Hematopoietic multipotent progenitor cell treated with erythropoietin and hydrocortisone succinate and interleukin-3 and kit ligand, for 4 days (in vitro differentiated cells): ENCODE measurements at places on chromosomes 11 and 22.
A peak's percentile ranks its signal among the peaks of the same experiment; 100 is the strongest.

DNA sequence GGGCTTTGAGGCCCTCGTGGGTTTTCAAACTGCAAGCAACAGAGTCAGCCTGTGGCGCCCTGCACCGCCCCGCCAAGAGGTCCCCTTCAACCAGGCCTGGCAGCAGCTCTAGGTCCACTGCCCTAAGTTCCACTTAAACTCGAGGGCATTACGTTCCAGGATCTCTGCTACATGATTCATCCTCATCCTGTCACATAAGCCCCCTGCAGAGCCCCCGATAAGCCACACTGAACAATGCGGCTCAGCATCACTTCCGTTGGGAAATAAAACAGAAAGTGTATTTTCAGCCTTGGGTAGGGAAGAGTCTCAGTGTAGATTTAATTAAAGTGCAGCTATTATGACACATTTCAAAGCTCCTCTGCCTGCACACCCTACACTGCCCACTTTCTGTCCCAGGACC, 24.6 kb downstream of the SULT4A1 start:
- no peak for DNase-seq

DNA sequence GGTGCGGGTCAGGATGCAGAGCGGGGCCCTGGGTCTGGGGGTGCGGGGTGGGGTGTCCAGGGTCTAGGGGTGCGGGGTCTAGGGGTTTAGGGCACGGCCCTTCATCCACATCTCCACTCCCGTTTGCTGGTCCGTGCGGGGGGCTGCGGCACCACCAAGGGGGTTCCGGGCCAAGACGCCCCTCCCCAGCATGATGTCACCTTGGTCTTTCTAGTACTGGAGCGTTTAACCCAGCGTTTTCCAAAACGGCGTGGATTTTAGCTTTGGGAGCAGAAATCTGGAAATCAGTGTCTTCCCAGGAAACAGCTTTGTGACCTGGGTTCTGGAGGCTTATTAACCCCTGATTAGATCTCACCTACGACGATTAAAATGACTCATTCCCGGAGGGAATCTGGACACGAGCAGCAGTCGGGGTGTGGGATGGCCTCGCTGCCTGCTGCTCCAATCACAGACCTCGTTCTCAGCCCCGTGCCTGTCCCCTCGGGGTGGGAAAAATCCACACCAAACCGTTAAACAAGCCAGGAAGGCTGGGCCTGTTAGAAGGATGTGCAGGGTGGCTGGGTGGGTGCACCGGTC, 759 bp downstream of the AP2A2 start:
- no peak for DNase-seq

DNA sequence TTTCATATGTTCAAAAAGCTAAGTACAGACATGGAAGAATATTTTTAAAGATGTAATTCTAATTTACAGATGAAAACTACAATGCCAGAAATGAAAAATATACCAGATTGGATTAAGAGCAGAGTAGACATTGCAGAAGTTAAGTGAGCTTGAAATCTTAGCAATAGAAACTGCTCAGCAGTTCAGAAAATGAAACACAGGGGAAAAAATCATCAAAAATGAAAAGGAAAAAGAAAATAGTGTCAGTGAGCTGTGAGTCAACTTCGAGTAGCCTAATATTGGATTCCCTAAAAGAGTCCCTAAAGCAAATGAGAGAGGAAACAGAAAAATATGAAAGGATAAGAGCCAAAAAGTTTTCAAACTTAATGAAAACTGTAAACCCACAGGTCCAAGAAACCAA, 25.8 kb upstream of the IL10RA start:
- DNase-seq: no peak

DNA sequence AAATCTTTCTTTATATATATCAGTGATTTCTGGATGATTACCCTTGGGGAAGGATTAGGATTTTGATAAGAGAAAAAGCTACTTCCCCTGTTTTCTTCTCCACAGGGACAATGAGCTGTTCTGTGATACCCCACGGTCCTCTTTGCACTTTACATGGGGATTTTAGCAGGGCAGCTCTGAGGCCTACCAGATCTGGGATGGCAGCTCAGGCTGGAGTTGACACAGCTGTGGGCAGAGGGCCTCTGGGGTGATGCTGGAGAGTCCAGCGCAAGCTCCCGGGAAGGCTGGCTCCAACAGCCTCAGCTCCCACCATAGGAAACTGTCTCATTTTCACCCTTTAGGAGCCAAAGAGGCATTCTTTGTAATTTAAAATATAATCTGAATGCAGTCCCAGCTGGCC, 383.8 kb upstream of the NARS2 start:
- no peak for DNase-seq

- no peak for DNase-seq
Measured at GRCh38 chr11:16358726-16359125, 2.4 kb upstream of the SOX6 start.

GRCh38 chr11:122115524-122116379, at the start of gene BLID:
BLID (minus strand) TSS chr11:122116215; CDS start chr11:122115922, 293 bp downstream.
- peak; percentile 31 for DNase-seq

DNA sequence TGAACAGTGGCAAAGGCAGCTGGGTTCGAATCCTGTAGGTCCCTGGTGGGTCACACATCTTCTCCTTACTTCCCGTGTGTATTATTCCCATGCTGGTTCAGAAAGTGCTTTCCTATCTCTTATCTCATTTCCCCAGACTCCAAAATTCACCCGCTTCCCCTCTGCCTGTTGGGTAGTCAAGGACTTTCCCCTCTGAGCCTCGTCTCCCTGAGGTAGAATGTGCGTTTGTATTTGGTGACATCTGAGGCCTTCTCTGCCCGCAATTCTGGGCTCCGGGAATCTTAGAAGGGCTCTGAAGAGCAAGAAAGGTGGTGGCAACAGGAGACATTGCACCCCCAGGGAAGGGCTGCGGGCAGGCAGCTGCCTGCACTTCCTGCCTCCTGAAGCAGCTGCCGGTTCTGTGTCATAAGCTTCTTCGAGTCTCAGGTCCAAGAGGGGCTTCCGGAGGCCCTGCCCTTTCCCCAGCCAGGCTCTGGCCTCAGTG, 5.9 kb downstream of the LRRC32 start:
- DNase-seq: peak; percentile 69

DNA sequence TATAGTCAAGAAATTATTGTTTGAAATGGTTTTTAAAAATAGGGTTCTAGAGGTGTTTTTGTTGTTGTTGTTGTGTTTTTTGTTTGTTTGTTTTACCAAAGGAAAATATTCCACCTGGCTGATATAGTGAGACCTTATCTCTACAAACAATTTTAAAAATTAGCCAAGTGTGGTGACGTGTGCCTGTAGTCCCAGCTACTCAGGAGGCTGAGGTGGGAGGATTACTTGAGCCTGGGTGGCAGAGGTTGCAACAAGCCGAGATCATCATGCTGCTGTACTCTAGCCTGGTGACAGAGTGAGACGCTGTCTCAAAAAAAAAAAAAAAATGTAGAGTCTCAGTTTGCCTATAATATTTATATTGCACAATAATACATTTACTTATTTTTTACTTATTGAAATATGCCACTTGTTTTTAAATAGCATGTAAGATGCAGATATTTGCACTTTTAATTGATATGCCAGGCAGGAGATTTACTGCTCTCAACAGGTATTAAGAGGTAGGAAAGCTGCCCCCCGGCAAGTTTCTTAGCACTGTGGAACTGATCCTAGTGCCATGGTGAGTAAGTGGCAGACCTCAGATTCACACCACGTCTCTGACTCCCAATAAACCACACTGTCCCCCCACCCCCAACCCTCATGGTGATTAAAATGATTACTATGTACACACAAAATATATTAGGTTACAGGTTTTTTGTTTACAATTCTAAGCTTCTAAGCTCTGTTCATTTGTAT, 157.4 kb downstream of the TEAD1 start:
- no peak for DNase-seq

DNA sequence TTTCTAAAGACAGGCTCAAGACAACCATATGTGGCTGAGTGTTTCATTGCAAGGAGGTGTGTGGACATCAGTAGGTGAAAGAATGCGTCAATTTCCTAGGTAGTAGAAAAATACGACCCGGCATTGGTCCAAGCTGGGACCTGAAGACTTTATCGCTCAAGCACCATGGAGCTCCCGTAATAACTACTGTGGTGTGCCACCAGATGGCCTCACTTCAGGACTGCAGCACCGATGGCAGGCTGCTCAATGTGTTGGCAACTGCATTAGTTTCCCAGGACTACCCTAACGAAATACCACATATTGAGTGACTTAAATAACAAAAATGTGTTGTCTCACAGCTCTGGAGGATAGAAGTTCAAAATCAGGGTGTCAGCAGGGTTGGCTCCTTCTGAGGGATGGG, 72.4 kb upstream of the FAT3 start:
- peak; percentile 0 for DNase-seq

DNA sequence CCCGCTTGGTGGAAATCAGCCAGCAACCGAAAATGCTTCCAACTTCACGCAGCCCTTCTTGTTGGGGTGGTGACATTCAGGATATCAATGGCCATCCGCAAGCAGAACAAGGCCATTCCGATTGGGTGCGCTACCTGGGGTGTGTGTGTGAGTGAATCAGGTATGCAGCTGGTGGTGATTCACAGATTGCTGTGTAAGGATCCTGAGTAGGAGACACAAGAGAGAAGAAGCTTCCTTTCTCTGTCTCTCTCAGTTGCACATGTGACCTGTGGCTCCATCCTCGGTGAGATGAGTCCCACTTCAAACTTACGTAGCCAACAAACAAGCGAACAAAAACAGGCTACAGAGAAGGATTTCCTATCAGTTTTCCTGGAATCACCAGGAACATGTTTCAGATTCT, 9.6 kb upstream of the TMEM184B start:
- no peak for DNase-seq

- no peak for DNase-seq
Measured at GRCh38 chr11:87529486-87529885, 491.8 kb downstream of the TMEM135 start.

DNA sequence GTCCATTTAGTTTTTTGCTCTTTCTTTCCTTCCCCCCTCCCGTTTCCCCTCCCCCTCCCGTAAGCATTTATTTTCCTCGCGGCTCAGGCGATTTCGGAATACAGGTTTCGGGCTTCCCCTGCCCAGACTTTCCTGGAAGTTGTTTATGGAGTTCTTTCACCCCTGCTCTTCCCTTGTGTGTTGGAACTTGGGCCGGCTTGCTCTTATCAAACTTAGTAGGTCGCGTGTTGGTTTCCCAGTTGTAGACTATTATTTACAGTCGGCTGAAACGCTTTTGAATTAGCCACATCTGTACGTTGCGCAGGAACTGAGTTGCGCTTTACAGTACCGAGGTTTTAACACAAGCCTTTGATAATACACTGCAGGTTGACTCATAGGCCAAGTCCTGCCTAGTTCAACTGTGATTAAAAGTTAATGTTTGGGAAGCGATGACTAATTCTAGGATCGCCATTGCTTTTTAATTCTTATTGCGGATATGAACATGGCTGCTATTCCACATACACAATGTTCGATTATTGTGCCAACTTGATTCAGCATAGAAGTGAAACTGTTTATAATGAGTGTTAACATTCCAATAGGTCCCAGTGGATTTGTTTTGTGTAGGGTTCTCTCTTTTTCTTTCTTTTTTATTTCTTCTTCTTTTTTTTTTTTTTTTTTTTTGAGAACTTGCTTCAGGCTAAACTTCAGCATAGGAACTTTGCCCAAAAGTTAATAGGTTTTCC, 1.7 kb downstream of the YAP1 start:
- peak; percentile 21 for DNase-seq

DNA sequence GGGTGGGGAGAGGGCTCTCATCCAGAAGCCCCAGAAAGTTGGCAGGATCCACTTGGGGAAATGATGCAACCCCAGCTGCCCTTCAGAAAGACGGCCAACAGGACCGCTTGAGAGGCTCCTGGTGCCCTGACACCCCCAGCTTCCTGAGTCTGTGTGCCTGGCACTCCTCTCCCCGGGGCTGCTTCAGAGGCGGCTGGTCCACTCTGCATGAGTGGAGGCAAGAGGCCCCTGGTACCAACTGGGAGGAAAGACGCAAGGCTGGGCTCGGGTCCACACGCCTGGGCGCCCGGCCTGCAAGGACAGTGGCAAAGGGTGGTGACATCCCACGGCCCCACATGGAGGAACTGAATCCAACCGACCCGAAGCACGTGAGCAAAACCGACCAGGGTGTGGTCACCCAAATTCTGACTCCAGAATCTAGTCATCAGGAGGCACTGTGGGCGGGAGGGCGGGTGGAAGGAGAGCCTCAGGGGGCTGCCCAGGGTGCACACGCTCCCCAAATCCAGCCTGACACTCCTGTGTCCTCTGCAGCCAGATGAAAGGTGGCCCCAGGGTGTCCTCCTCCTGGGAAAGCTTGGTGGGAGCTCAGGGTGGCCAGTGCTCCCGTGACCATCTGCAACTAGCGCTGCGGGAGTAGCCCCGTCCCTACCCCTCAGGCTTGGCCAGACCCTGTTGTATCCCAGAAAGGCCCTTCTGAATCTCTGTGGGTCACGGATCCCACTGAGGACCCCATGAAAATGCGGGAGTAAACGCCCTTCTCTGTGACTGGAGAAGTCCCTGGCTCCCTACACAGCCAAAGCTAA, 3.7 kb downstream of the RNH1 start:
- DNase-seq: peak; percentile 88

GRCh38 chr22:50208939-50209892, 8.4 kb downstream of the SELENOO start:
- no peak for DNase-seq

GRCh38 chr11:104704146-104704830, 194.0 kb downstream of the CASP12 start:
- no peak for DNase-seq

DNA sequence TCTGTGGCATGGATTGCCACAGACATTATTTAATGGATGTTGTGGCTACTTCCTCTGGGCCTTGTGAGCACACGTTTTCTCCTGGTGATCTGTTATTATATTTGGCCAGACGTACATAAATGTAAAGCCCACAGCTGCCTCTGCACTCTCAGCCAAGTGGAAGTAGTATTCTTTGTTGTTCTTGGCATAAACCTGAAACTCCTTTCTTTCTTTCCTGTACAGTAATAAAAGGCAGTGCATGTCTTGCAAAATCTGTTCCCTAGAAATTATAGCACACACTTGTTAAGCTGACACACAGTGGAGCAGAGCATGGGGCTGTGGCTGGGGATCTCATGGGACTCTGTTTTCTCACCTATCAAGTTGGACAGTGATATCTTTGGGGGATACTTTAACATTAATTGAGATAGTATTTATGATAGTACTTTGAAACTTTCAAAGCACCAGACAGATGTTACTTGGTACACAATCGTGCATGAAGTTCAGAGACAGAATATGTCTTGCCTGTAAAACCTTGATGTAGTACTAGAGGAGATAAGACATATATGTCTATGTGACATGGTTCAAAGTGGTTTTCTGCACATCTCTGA, 20.9 kb downstream of the PANX1 start:
- no peak for DNase-seq
